Regular cardiac myocyte (primary cell): ENCODE measurements at places on chromosomes 7 and 10. TPM values are rescaled to one million over a fixed set of nuclear protein-coding genes. Genes with fewer than 3 reads are reported as not detected.

The NEBL gene
- 0.19 and 1.1 TPM in 2 replicates for total RNA-seq

The IQCE gene
- 5.9 and 7.5 TPM in 2 replicates for total RNA-seq

The DYNC1I1 gene
- total RNA-seq, result 1.7 and 2.3 TPM in 2 replicates

The CALML3 gene
- not detected in 2 replicates for total RNA-seq

The VWA2 gene
- under 0.01 TPM in 2 replicates for total RNA-seq

The GPER1 gene
- total RNA-seq, result 2.7 and 3.1 TPM in 2 replicates

The PLXNA4 gene
- 7.9 and 8.4 TPM in 2 replicates for total RNA-seq

The NPSR1 gene
- total RNA-seq, result not detected in 2 replicates

The SEMA4G gene
- 0.38 and 0.56 TPM in 2 replicates for total RNA-seq

The NFE2L3 gene
- total RNA-seq, result 1.2 and 5.6 TPM in 2 replicates

The SCART1 gene
- total RNA-seq, result 0.77 and 1.1 TPM in 2 replicates

The C10orf105 gene
- total RNA-seq, result under 0.01 TPM in 1 of 2 replicates, not detected in the other

The SFRP5 gene
- not detected in 2 replicates for total RNA-seq

The CPA2 gene
- not detected in 2 replicates for total RNA-seq

The RBAK gene
- 9.4 and 9.9 TPM in 2 replicates for total RNA-seq

The RASA4 gene
- 8.1 and 9.3 TPM in 2 replicates for total RNA-seq

The KMT2C gene
- total RNA-seq, result 18.6 and 23.4 TPM in 2 replicates

The MMP21 gene
- 0.28 TPM in 1 of 2 replicates, not detected in the other for total RNA-seq

The MYL10 gene
- total RNA-seq, result not detected in 2 replicates

The SPDYE2B gene
- not detected in 2 replicates for total RNA-seq

The CDH23 gene
- total RNA-seq, result under 0.01 and 0.56 TPM in 2 replicates

The SPDYE16 gene
- total RNA-seq, result 0.56 TPM in 1 of 2 replicates, not detected in the other

The SPDYE18 gene
- total RNA-seq, result 0.19 and 0.28 TPM in 2 replicates

The FZD8 gene
- total RNA-seq, result 19.7 and 28.0 TPM in 2 replicates

The TDRD1 gene
- 1.9 and 5.1 TPM in 2 replicates for total RNA-seq

The CDNF gene
- 1.1 and 1.2 TPM in 2 replicates for total RNA-seq

The SPAM1 gene
- not detected in 2 replicates for total RNA-seq

The CELF2 gene
- total RNA-seq, result 6.7 and 20.6 TPM in 2 replicates
